Fibroblast of villous mesenchyme (primary cell): ENCODE measurements at places on chromosomes 7 and 10. TPM values are rescaled to one million over a fixed set of nuclear protein-coding genes. Genes with fewer than 3 reads are reported as not detected.

The HIBADH gene
- total RNA-seq, result 36.4 and 70.0 TPM in 2 replicates

The SLC16A12 gene
- total RNA-seq, result under 0.01 TPM in 2 replicates

The NPFFR1 gene
- not detected in 2 replicates for total RNA-seq

The SPDYE16 gene
- not detected in 2 replicates for total RNA-seq

The EVX1 gene
- not detected in 2 replicates for total RNA-seq

The SEMA3D gene
- total RNA-seq, result 3.0 and 4.8 TPM in 2 replicates

The MORN4 gene
- 4.2 and 5.6 TPM in 2 replicates for total RNA-seq

The RSPH10B gene
- total RNA-seq, result under 0.01 TPM in 1 of 2 replicates, not detected in the other

The CAMK2B gene
- total RNA-seq, result under 0.01 TPM in 1 of 2 replicates, not detected in the other

The AMPH gene
- total RNA-seq, result 0.86 and 0.97 TPM in 2 replicates

The SFRP5 gene
- not detected in 2 replicates for total RNA-seq

The GIMAP7 gene
- not detected in 2 replicates for total RNA-seq

The FAM185A gene
- total RNA-seq, result 8.2 and 8.4 TPM in 2 replicates

The DGKI gene
- 3.5 and 11.3 TPM in 2 replicates for total RNA-seq

The PIP gene
- not detected in 2 replicates for total RNA-seq

The ITPRID1 gene
- total RNA-seq, result not detected in 2 replicates

The TEX36 gene
- not detected in 2 replicates for total RNA-seq

The OR13A1 gene
- total RNA-seq, result not detected in 2 replicates

The PRSS37 gene
- total RNA-seq, result not detected in 2 replicates

The PRDX3 gene
- total RNA-seq, result 120 and 222 TPM in 2 replicates

The ZNF365 gene
- 6.1 and 8.2 TPM in 2 replicates for total RNA-seq

The AKR1E2 gene
- 7.7 and 9.1 TPM in 2 replicates for total RNA-seq

The FAM13C gene
- total RNA-seq, result 0.43 and 2.3 TPM in 2 replicates

The SAP25 gene
- 0.32 TPM in 1 of 2 replicates, not detected in the other for total RNA-seq

The NME8 gene
- total RNA-seq, result not detected in 2 replicates

The DNAH11 gene
- total RNA-seq, result under 0.01 TPM in 2 replicates

The UPK3B gene
- 0.43 TPM in 1 of 2 replicates, not detected in the other for total RNA-seq

The FFAR4 gene
- not detected in 2 replicates for total RNA-seq

The CDK1 gene
- 20.0 and 49.2 TPM in 2 replicates for total RNA-seq

The FOXP2 gene
- total RNA-seq, result 0.32 and 0.86 TPM in 2 replicates

The KNDC1 gene
- 1.9 and 5.6 TPM in 2 replicates for total RNA-seq

The CHST3 gene
- 37.4 and 58.3 TPM in 2 replicates for total RNA-seq

The LIPN gene
- not detected in 2 replicates for total RNA-seq

The NEURL1 gene
- total RNA-seq, result under 0.01 TPM in 2 replicates

The UBTD1 gene
- total RNA-seq, result 30.2 and 30.3 TPM in 2 replicates

The PKD1L1 gene
- 0.32 and 0.43 TPM in 2 replicates for total RNA-seq

The SPDYE5 gene
- total RNA-seq, result not detected in 2 replicates

The CPEB3 gene
- 0.43 and 0.64 TPM in 2 replicates for total RNA-seq

The AGR2 gene
- total RNA-seq, result not detected in 2 replicates

The GRB10 gene
- 23.3 and 39.3 TPM in 2 replicates for total RNA-seq

The CXCL12 gene
- 67.4 and 69.9 TPM in 2 replicates for total RNA-seq

The MMD2 gene
- not detected in 2 replicates for total RNA-seq

The TMEM213 gene
- total RNA-seq, result not detected in 2 replicates

The SCART1 gene
- 2.6 and 4.2 TPM in 2 replicates for total RNA-seq

The CALD1 gene
- 1,676 and 3,507 TPM in 2 replicates for total RNA-seq

The SKIDA1 gene
- total RNA-seq, result 0.32 and 0.43 TPM in 2 replicates

The C10orf71 gene
- total RNA-seq, result not detected in 2 replicates

The PILRA gene
- total RNA-seq, result 0.43 TPM in 1 of 2 replicates, not detected in the other

The STRIP2 gene
- total RNA-seq, result 2.9 and 3.0 TPM in 2 replicates

The CFAP58 gene
- total RNA-seq, result 0.43 and 0.64 TPM in 2 replicates

The HTRA1 gene
- 88.9 and 160 TPM in 2 replicates for total RNA-seq

The WNT8B gene
- total RNA-seq, result not detected in 2 replicates
